ENCODE measurements at places on chromosomes 6 and 20.

DNA sequence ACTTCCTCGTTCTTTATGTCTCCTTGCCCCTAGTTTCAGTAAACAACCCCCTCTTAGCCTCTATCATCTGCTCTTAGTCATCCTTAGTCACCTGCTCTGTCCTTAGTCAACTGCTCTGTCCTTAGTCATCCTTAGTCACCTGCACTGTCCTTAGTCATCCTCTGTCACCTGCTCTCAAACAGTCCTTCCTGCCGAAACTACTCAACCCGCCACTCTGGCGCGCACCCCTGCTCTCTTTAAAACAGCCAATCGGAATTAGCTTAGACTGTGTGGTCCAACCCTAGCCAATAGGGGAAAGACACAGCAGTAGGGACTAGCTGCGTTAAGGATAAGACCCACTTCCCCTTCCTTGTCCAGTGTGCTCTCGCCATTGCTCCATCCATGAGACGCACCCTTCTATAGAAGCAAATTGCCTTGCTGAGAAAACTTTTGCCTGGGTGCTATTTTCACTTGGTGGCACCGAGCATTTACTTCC lies 73.9 kb downstream of the BACH2 start:
- DNase-seq, result no peak

- no peak for DNase-seq
Measured at GRCh38 chr6:130431346-130431852, 65.6 kb downstream of the TMEM200A start.

DNA sequence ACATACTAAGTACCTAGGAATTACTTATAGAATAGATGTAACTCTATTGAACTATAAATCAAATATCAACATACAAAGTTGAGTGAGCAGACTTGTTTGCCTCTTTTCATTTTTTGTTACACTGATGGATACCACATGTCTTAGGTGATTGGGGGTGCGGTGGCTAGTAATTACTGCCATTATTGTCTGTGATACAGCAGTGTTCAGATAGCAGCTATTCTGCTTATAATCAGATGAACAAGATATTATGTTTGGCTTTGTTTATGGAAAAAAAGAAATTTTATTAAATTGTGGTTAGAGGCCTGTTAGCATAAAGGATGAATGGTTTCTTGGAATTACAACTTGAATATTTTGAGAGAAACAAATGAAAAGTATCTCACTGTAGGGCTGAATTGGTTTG lies 55.9 kb downstream of the KCNQ5 start:
- no peak for DNase-seq

DNA sequence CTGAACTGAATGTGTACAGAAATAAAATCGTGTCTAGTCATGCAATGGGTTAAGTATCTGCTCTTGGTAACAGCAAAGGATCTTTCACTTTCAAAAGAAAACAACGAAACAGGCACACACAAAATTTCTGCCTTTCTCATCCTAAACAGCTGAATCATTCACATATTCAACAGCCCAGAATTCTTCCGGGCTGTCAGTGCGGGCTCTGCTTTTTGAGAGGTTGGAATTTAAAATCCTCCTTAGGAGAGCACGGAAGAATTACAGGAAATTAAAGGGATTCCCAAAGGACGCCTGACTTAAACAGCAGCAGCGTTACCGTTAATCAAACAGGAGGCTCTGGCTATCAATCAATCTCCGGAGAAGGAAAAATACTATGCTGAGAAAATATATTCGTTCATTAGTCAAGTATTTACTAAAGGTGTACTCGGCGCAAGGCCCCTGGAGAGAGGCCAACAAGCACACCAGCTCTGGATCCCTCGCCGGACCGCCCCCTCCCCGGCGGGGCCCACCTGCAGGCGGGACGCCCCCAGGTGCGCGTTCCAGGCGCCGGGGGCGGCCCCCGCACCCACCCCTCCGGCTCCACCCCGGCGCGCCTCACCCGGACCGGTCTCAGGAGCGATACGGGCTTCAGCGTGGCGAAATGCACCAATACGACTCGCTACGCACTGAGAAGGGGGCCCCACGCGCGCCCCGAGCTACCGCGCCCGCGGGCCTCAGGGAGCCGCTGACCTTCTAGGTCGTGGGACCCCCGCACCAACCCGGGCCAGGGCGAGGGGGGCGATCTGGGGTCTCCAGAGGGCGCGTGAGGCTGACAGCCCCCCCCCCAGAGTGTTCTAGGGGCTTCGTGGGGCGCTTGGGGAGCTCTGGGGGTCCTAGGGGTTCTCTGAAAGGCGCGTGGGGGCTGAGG lies 1.0 kb downstream of the NAPB start:
- peak; percentile 68 for DNase-seq

- DNase-seq, result no peak
Measured at GRCh38 chr6:143656026-143656425, 21.7 kb upstream of the PHACTR2 start.

DNA sequence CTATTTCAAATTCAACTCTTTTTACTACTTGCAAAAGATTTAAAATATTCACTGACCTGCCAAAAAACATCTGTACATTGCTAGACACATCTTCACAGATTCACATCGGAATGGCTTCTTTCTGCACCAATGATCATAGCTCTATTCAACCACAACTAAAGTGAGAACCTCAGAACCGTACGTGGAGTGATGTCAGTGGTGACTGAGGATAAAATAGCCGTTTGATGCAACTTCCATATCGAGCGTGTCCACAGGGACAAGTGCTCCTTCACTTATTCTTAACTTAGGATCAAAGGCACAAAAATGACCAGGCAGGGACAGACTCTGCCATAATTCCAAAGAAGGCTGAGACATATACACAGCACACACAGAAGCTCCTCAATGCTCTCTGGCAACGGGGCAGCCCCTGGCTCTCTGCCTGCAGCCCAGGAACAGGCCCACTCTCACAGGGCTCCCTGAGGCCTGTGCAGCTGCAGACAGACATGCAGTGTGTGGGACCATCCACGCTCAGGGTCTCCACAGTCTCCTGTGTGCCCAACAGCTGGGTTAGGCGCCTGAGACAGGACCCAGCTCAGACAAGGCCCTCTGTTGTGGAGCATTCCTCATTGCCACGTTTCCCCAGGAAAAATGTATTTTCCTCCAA lies 22.8 kb downstream of the FYN start:
- DNase-seq, result no peak

- DNase-seq, result peak; percentile 18
Measured at GRCh38 chr6:147468634-147469033, 39.9 kb upstream of the SAMD5 start.

GRCh38 chr6:162709431-162709830 lies 18.1 kb downstream of the PRKN start:
- DNase-seq, result no peak

DNA sequence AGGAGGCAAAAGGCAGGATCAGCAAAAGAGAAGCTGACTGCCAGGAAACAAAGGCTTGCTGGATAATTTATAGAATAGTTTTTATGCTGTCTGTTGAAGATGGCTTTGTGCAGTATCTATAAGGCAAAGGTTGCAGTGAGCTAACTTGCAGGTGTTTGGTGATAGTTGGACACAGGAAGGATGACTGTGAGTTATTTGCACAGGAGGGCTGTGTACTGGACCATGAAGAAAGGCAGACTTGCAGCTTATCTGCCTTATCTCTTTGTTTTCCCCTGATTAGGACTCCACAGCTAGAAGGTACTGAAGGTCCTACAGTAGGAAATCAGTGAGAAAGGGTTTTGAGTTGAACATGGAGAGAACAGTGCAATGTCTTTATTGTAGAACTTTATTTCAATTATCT lies 2.1 kb downstream of the BTN1A1 start:
- DNase-seq, result no peak

- DNase-seq, result no peak
Measured at GRCh38 chr6:157249826-157250225, 73.5 kb downstream of the TMEM242 start.

GRCh38 chr6:115984809-115985208 lies 75.9 kb downstream of the FRK start:
- DNase-seq, result no peak

GRCh38 chr6:24743265-24743943 lies 24.4 kb upstream of the C6orf62 start:
- DNase-seq, result peak; percentile 98

DNA sequence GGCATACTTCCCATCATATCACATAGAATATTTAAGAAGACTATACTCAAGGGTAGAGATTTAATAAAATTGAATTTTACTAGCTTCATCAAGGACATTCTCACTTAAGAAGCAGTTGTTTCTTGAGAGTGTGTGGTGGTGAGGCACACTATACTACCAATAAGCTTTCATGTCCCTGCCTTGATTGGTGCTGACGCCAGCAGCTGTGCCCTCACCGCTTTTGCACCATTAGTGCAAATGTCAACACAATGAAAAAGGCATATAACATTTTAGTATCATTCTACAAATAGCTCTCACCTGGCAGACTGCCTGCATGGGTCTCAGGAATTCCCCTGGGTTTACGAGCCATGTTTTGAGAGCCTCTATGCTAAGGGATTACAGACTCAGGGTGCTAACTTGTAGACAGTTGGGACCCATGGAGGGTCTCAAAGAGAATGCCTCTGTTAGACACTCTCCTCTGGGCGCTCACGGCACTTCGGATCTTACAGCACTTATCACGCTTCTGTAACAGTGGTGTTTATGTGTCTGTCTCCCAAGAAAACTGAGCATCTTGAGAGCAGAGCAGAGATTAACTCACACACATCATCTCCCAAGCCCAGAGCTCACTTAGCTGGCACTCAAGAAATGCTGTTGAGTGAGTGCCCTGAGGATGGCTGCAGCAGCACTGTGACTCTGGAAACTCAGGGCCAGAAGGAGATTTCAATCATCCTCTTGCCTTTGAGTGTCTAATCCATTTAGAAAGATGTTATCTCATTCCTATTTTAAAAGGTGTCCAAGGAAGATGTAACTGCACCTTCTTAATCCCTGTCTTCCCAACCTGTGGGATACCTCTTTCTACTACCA lies 143.3 kb upstream of the GPR6 start:
- no peak for DNase-seq

DNA sequence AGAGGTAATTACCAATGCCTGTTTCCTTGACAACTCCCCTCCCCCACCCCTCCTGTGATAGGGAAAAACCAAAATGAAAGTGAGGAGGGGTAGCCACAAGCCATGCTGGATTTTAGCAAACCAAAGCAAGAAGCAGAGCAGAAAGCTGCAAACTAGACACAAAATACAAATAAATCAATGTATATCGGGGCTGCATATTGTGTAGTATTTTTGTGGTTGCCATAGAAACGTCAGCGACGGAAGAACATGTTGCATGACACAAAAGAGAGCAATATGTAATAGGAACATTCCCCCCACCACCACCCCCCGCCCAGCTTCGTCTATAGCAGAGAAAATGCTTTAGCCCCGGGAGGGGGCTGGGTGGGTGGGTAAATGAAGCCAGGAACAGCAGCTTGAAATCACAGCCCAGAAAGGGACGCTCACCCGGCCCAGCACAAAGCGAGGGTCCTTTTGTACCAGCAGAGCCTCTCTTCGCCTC lies 548 bp downstream of the AGPAT4 start:
- DNase-seq, result peak; percentile 45

DNA sequence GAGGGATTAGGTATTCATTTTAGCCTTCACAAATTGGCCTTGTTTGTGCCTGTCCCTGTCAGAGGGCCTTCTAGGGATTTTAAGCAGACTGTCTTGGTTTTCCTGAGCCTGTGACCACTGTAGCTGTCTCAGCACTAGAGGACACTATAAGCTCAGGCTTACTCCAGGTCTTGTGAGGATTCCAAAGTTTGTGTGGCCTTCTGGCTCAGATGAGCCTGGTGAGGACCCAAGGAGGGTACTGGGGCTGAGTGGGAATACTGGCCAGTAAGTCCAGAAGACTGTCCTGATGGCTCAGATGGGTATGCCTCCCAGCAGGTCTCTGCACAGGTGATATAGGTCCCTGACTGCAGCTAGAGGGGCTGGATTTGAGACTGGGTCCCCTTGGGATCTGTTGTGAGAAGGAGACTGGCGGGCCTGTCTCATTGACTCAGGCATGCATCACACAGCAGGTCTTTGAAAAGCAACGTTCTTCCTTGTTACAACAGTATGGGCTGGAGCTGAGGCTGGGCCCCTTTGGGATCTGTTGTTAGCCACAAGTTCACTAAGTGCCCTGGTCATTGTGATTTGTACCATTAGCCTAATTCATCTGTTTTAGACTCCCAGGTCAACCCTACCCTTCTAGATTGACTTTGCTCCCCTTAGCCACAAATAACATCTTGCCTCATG lies 26.3 kb upstream of the TFB1M start:
- peak; percentile 67 for DNase-seq

- DNase-seq, result no peak
Measured at GRCh38 chr6:84362193-84362821, 134.9 kb upstream of the CEP162 start.

GRCh38 chr6:106746652-106747051 lies 117.3 kb downstream of the QRSL1 start:
- DNase-seq, result peak; percentile 80

DNA sequence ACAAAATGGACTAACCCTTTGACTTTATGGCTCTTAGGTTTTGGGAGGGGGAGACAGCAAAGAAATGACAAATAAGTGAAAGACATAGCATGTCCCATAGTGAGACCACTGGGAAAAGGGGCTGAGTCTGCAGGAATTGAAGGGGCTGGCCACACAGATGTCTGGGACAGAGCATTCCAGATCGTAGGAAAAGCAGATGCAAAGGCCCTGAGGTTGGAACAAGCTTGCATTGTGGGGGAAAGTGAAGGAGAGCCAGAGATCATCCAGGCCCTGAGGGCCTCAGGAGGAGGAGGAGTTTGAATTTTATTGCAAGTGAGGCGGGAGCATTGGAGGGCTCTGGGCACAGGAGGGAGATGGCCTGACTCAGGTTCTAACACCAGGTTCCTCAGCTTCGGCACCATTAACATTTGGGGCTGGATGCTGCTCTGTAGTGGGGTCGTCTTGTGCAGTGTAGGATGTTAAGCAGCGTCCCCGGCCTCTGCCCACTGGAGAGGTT lies 97.5 kb downstream of the CEBPB start:
- DNase-seq, result no peak

DNA sequence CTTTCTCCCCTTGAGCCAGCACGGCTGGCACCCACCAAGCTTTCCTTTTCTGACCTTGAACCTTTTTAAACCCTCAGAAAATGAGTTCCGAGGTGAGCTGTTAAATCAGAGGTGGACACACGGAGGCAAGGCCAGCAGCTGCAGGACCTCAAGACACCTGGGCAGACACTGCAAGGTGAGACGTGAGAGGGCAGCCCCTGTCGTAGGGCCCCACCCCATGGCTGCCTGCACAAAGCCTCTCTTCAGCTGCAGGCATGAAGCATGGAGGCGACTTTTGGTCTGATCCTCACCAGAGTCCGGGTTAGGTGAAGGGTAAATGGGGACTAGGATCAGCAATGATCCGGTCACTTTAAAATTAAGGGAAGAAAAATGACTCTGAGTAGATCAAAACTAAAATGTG lies 25.7 kb downstream of the MYT1 start:
- no peak for DNase-seq

DNA sequence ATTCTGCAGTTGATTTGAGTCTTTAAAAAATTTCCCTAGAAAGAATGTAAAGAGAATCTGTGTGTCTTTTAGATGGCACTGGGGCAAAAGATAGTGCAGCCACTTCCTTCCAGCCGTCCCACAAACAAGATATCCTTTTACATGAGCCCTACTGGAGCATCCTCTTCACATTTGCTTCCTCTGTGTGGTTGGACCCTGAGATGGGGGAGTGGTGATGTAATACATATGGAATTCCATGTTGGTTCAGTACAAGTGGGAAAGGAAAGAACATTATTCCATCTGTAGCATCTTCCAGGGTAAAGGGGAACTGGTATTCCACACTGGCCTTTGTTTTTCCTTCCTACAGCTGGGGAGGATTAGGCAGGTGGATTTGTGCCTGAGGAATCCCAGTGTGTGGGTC lies 78.9 kb upstream of the ISM1 start:
- DNase-seq, result no peak
